Activated CD4-positive, alpha-beta T cell treated with anti-CD3 and anti-CD28 coated beads for 36 hours (primary cell): ENCODE measurements at places on chromosomes 7 and 10. TPM values are rescaled to one million over a fixed set of nuclear protein-coding genes. Genes with fewer than 3 reads are reported as not detected.

The VIPR2 gene
- 0.42 TPM for total RNA-seq

DNA sequence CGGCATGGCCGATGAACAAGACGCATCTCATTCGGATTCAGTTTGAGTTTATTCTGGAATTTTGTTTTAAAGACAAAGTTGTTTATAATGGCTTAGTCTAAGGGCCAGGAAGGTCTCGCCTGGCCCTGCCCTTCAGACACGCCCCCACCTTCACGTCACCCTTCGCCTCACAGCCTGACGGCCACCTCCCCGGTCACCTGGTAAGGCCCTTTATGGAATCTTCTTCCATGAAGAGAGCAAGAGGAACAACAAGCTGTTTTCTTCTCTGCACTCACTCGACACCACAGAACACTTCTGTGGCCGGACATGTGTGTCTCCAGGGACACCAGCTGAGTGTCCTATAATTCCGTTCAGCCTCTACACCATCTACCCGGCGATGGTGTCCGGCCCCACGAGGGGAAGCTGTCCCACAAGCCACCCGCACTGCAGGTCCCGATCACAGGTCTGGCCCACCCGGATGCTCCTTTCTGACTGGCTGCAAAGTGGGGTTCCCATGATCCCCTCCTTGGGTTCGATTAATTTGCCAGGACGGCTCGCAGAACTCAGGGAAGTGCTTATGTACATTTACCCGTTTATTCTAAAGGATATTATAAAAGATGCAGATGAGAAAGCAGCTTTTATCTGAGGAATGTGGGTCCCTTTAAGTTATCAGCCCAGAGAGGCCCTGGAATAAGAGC, 17.4 kb upstream of the KNDC1 start:
- H3K4me1 ChIP-seq: peaks cover 7% of the 10 kb centered on the region
- H3K36me3 ChIP-seq: no peaks in the 10 kb centered on the region
- H3K4me3 ChIP-seq: no peak overlapping the region
- peaks cover 24% of the 10 kb centered on the region for H3K27me3 ChIP-seq

GRCh38 chr7:115226410-115226809, 304.5 kb downstream of the MDFIC start:
- no peak overlapping the region for H3K27ac ChIP-seq
- no peak for DNase-seq
- peaks cover 4% of the 10 kb centered on the region for H3K27me3 ChIP-seq
- H3K4me3 ChIP-seq: no peak overlapping the region
- H3K4me1 ChIP-seq: peaks cover 21% of the 10 kb centered on the region

DNA sequence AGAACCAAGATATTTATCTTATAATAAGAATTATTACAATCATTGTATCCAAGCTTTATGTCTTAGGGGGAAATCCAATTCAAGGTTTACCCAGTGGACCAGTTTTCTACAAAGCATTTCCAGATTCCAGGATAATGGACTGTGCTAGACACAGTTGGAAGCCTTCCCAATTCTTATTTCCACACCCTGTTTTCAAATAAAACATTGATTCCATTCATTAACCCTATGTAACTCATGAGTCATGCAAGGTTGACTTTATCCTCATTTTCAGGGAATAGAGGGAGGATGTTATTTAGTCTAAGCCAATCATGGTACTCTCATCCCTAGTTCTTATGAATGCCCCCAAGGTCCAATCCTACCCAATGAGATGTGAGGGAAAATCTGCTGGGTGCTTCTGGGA, 145.7 kb downstream of the RNLS start:
- H3K4me1 ChIP-seq: peaks cover 3% of the 10 kb centered on the region
- no peak overlapping the region for H3K4me3 ChIP-seq
- H3K36me3 ChIP-seq: no peaks in the 10 kb centered on the region
